ENCODE measurements at places on chromosomes 6 and 20.

DNA sequence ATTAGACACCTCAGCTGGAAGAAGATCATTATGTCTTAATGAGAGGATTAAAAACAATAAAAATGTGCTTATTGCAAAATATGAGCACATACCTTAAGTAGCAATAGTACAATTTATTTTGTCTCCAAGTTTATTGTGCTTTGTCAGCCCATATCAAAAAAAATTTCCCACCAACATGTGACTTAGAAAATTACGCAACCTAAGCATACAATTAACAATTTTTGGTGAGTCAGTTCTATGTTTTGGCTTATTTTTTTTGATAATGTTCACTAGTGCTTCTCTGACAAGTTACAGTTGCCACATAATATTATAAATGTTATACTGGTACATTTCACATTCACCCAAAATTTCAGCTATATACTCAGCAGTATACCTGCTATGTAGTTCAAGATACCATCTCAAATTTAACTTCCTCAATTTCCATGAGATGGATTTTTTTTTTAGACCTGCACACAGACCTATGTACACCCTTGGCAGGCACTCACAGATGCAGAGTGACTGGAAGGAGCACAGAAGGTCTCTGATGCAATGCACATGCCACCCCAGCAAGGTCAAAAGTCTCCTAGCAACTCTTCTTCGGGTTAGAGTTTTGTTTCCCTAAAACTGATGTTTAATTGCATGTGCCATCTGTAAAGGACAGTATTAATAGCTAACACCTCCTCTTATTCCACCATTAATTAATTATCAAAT lies 112.4 kb downstream of the PRKN start:
- DNase-seq: peak; percentile 16

DNA sequence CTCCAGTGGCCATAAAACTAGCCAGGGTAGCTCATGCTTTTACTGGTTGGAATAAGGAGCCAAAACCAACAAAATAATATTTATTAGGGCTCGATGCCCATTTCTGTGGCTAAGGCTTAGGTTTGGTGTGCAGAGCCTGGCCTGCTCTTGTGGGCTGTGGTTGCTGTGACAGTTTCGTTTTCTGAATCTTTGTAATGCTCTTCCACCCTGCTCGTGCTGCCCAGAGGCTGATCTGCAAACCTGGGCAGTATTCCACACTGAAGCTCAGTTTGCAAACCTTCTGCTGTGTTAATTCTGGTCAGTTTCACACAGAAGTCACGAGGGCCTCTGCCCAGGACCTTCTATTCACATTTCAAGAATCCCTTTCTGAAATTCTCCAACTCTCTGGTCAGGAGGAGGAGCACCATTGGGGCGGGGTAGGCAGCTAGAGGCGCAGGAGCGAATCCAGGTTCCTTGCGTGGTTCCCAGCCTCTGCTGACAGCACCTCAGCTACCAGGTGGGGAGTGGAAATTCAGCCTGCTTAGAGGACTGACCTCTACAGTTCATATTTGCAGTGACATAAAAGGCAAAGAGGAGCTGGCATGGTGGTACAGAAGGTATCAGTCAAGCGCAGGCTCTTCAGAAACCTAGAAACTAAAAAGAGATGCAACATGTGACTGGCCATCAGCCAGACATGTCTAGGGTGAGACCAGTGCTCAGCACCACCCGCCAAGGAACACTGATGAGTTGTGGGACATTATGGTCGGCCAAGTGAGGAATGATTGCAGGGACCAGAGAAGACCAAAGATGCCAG lies 14.3 kb upstream of the C20orf144 start:
- peak; percentile 50 for DNase-seq

DNA sequence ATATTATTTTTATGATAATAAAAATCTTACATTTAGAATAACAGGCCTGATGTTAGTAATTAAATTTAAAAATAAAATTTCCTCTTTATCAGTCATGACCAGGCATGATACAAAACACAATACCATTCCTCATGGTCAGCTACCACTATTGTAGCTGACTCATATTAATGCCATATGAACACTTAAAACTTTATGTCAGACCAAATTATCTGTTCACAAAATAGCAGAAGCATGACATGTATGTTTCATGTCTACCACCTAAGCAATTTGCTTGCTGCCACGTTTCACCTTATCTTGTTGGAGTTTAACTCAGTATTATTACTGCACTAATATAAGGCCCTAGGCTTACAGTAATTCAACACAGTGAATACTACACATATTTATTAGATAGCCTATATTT lies 65.7 kb downstream of the HTR1B start:
- DNase-seq: no peak

DNA sequence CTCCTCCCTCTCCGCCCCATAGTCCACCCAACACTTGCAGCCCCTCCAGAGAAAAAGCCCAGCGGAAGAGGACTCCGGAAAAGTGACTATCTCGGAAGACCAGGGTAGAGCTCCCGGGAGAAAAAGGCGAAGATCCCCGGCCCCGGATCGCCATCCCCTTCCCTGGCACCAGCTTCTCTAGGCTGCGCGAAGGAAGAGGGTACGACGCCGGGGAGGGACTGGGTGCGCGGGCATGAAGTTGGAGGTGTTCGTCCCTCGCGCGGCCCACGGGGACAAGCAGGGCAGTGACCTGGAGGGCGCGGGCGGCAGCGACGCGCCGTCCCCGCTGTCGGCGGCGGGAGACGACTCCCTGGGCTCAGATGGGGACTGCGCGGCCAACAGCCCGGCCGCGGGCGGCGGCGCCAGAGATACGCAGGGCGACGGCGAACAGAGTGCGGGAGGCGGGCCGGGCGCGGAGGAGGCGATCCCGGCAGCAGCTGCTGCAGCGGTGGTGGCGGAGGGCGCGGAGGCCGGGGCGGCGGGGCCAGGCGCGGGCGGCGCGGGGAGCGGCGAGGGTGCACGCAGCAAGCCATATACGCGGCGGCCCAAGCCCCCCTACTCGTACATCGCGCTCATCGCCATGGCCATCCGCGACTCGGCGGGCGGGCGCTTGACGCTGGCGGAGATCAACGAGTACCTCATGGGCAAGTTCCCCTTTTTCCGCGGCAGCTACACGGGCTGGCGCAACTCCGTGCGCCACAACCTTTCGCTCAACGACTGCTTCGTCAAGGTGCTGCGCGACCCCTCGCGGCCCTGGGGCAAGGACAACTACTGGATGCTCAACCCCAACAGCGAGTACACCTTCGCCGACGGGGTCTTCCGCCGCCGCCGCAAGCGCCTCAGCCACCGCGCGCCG lies 822 bp downstream of the FOXQ1 start:
- DNase-seq: peak; percentile 4

- no peak for DNase-seq
Measured at GRCh38 chr6:79911992-79912391, 35.4 kb downstream of the ELOVL4 start.

- DNase-seq: no peak
Measured at GRCh38 chr6:3442431-3443220, 14.2 kb downstream of the SLC22A23 start.

DNA sequence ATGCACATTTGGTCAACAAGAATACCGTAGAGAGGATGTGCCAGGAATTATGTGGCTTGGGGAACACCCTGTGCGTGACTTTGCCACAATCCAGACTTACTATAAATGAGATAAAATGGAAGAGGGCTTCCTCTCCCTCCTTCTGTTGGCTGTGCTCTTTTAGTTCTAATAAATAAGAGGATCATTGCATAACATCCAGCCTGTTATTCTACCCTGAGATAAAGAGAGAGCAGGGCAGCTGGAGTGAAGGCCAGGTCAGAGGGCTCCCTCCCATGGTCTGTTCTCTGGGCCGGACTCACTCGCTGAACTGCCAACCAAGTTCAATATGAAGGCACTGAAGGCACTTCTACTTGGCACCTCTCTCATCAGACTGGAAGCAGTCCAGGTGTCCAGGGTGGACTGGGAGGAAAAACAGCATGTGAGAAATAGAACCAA lies 91.7 kb downstream of the MTFR2 start:
- DNase-seq: no peak

GRCh38 chr6:44797746-44798145 lies 410.2 kb downstream of the CDC5L start:
- peak; percentile 52 for DNase-seq

DNA sequence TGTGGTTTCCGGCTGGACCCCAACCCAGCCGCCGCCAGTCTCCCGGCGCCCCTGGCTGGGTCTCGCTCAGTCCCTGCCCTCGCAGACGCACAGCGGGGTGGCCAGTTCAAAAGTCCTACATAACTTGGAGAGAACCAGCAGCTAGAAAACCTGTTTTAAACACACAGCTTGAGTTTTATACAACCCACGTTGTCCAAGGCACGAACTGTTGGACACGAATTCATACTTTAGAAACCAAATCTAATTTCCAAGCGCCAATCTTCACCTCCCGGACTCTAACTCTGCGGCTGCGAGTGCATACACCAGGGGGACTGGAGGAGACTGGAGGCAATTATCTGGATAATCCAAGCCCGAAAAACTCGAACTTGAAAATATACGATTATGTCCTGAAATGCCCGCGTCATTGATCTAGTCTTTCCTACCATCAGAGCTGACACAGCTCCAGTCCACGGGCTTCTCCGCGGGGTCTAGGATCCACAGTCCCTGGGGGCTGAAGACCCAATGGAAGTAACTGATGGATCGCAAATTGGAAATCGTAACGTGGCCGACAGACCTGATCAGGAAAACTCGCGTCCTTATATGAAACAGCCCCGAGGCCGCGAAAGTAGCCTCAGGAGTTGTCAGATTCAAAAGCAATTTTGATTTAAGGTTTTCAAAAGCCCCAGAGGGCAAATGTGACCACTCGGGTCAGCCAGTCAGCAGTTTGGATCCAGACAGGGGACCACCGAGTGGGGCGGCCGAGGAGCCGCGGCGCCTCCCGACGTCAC lies 843 bp upstream of the HEY2 start:
- DNase-seq: no peak

- no peak for DNase-seq
Measured at GRCh38 chr6:33705955-33706725, 5.4 kb downstream of the UQCC2 start.

DNA sequence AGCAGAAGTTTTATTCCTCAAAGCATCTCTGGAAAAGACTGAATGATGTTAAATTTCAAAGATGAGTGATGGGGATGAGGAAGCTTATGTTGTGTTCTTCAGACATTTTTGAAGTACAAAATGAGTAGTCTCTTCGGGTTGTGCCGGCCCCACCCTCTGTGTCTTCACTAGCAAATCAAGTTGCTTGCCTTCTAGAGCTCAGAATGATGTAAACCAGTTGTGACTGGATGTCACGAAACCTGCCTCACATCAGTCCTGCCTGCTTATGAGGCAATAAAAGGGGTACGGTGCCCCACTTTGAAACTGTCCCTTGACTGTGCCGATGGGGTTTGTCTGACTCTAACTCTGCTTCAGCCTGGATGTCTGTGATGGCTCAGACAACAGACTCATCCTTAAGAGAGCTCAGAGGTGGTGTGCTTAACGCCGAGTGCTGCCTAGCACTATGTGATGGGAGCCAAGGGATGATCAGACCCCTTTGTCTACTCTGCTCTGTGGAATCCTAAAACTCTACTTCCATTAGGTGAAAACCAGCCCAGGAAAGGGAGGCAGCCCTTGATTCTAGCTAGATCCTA lies 19.0 kb downstream of the TOMM34 start:
- no peak for DNase-seq

DNA sequence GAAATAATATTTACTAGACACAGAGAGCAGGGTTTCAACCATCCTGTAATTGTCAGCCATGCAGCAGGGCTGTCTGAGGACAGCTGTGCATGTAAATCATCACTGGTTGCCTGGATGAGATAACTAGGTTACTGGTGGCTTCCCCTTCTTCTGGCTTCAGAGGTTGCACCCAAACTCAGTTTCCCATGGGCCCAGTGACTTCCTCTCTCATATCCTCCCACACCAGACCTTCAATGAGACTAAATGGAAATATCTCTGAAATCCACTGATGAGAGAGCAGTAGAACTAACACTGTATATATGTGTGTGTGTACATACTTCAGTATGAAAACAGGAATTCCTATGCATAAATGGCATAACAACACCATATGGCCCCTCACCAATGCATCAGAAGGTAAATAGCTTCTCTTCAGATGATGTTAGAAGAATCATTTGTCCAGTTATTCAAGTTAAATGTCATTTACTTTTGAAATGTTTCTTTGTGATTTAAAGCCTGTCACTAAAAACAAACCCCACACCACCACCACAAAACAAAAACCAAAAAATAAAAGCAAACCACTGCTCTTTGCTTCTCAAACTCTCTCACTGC lies 51.0 kb upstream of the IL20RA start:
- DNase-seq: peak; percentile 82

DNA sequence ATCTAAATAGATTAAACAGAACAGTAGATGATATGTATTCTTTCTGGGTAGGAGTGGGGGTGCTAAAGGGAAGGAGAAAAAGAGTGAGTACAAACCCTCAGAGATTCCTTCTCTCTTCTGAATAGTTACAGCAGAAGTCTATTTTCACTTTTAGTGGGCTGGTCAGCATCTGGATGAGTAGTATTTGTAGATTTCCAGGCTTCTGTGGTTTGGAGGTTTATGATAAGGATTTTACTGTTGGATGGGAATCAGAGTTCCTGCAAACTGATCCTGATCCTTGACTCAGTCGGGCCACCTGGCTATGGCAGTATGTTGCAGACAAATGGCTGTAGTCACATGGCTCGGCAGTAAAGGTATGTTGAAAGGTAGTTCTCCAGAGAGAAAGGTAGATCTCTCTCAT lies 84.3 kb upstream of the IFNGR1 start:
- no peak for DNase-seq

GRCh38 chr6:170295510-170296422 lies 4.9 kb upstream of the DLL1 start:
- DNase-seq: no peak

- DNase-seq: no peak
Measured at GRCh38 chr6:84549917-84550316, 214.5 kb downstream of the TBX18 start.

GRCh38 chr6:29071831-29072723 lies 15.0 kb downstream of the OR2B3 start:
- DNase-seq: peak; percentile 13

GRCh38 chr20:33563788-33564187 lies 73.9 kb downstream of the CBFA2T2 start:
- DNase-seq: no peak

DNA sequence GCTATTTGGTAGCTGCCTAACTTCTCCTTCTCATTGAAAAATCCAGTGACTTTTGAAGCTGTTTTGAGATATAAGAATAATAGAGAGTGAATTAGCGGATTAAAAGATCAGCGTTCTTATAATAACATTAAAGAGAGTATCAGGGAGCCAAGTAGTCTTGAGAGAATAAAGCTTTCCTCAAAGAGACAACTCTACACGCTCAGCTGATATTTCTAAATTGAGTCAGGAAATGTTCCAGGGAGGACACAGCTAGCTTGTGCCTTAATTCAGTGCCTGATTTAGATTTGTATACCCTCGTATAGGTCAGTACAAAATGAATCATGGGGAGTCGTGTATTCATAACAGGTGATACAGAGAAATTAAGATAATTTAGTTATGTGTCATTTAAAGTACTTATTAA lies 75.1 kb upstream of the QKI start:
- DNase-seq: no peak

- DNase-seq: no peak
Measured at GRCh38 chr20:42111349-42111748, 493.2 kb upstream of the CHD6 start.

DNA sequence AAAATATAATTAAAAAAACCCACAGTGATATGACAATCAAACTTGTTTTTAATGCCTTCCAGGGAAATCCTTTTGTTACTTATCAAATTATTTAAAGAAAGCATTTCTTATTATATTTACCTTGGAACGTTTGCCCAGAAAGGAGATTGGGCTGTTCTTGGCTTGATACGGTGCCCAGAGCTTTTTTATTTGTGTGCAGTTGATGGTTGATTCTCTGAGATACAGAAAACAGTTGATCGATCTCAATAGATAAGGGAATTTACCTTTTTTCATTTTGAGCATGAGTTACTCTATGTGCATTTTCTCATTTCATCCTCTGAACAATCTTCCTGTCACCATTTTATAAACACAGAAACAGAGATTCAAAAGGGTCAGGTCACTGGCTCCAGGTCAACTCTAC lies 72.5 kb upstream of the NEDD9 start:
- no peak for DNase-seq

Measured in MV-4-11 (cell line).